Muscle of leg (tissue), 16 donors: ENCODE measurements at places on chromosomes 11 and 22.

DNA sequence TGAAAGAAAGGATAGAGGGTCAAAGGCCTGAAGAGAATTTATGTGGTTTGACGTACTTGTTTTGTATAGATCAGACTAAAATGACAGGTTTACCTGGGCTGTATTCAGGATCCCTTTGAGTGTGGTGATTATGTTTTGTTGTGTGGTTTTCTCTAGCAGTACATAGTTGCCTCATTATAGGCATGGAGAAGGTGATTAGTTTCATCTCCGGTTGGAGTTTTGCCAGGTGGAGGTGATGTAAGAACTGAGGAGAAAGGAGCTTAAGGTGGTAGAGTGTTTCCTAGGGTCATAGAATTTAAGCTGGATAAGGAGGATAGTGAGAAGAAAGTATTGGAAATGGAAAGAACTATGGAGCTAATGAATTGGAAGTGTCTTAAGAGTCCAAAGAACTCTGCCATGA lies 229.0 kb downstream of the TMEM135 start:
- DNase-seq: no peak

DNA sequence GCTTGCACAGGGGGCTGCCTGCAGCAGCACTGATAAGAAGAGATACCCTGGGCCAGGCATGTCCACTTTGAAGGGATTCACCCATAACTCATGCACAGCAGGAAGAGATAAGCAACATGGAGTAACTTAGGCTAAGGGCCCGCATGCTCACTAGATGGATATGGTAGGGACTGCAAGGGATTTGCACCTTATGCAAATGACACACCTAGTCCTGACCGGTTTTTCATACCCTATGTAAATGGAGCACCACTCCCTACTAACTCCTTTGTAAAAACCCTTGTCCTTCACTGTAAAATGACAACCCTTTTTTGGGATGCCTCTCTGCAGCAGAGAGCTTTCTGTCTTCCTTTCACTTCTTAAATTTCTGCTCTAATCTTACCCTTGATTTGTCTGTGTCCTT lies 658.9 kb upstream of the CCDC179 start:
- DNase-seq: no peak

DNA sequence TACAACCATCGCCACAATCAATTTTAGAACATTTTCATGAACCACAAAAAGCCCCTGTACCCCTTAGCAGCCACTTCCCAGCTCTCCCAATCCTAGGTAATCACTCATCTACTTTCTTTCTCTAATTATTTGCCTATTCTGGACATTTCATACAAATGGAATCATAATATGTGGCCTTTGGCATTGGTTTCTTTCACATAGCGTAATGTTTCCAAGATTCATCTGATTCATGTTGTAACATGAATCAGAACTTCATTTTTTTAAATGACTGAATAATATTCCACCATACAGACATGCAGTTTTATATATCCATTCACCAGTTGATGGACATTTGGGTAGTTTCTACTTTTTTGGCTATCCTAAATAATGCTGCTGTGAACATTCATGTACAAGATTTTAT lies 56.2 kb upstream of the RCN1 start:
- DNase-seq: no peak

GRCh38 chr11:7603031-7603781 lies 70.1 kb downstream of the CYB5R2 start:
- peak; percentile 56 for DNase-seq

GRCh38 chr11:34890812-34891211 lies 25.4 kb downstream of the APIP start:
- peak; percentile 45 for DNase-seq

DNA sequence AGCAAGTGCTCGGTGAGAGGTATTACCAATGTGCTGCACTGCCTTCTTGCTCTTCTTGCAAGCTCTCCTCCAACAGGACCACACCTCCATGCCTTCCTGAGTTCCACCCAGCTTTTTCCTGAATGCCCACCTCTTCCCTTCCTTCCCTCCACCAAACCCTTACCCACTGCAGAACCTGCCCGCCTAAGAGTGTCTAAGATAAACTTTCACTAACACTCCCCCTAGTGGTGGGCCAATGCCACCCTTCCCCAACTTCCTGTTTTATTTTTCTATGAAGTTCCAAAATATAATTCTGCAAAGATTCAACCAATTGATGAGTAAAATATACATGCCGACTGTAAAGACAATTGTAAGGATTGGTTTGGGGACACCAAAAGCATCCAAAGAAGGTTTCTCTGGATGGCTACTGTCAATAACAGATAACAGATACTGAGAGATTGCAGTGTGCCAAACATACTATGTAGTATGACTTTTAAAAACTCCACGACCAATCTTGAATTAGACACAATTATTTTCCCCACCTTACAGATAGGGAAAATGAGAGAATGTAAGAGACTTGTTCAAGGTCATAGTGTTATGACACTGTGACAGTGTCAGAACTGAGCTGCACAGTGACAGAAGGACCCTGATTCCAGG lies 38.6 kb upstream of the BMAL1 start:
- DNase-seq: no peak

GRCh38 chr11:87007963-87008362 lies 29.8 kb upstream of the TMEM135 start:
- DNase-seq: peak; percentile 57

- DNase-seq: no peak
Observed at GRCh38 chr11:7844521-7844920, 47.8 kb upstream of the OR5P2 start.
